NCI-H524 treated with DMSO at 0.1 percent for 48 hours (cell line): ENCODE measurements at places on chromosomes 12 and 14.

GRCh38 chr12:107660235-107660634 is 25.4 kb upstream of the PWP1 start:
- no peak for DNase-seq

DNA sequence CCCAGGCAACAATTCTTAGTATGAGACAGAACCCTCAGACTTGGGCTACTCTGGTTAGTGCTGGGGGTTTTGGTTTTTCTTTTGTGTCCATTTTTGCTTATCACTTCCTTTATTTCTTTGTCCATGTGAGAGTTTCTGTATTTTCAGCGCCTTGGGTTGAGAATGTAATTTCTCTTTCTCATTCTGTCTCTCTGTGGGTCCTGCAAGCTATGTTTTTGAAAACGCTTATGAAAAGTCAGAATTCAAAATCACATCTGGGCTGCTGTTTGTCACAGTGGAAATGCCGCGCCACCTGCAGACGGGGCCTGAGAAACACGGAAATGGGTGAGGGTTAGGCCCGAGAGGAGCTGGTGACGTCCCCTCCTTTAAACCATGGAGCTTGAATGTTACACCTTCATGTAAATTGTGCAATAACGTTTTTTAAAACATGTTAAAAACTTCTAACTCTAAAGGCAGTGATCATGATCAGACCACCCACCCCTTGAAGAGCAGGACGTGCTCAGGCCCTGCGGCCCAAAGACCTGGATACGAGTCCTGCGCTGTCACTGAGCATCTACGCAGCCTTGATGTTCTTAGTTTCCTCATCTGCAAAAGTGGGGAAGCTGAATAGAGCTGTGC is 26.1 kb downstream of the JDP2 start:
- DNase-seq = no peak

- DNase-seq = no peak
Observed at GRCh38 chr12:2970744-2971143, 11.5 kb downstream of the TEAD4 start.

DNA sequence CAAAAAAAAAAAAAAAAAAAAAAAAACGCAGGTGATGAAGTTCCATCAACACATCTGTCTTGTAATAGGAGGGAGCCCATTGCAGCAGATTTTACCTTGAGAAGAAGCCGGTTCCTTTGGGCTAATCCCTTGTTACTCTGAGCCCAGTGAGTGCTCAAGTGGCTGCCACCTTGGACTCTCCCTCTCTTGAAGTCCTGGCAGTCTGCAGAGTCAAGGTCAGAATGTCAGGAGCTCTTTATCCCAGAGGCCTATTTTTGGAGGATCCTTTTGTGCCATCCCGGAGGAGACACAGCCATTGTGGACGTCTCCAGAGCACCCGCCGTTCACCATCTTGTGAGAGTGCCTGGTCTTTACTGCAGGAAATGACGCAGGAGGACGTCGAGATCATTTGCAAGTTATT is 344.2 kb upstream of the FKBP4 start:
- DNase-seq = no peak

DNA sequence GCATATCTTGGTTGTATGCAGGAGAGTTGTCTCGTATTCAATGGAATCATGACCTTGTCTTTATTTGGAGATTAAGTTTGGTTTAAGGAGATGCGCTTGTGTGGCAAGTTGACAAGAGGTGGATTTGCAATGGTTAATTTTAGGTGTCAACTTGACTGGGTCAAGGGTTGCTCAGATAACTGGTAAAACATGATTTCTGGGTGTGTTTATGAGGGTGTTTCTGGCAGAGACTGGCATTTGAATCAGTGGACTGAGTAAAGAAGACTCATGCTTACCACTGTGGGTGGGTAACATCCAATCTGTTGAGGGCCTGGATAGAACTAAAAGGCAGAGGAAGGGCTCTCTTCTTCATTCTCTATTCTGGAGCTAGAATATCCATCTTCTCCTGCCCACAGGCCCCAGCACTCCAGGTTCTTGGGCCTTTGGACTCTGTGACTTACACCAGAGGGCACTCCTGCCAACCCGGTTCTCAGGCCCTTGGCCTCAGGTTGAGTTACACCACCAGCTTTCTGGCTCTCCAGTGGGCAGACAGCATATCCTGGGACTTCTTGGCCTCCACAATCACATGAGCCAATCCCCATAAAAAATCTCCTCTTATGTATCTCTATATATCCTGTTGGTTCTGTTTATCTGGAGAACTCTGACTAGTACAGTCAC is 141.5 kb upstream of the ARID2 start:
- no peak for DNase-seq
